ENCODE measurements at places on chromosomes 5 and 9.

- no peak for DNase-seq
Measured at GRCh38 chr5:176730815-176731475, 79.4 kb upstream of the UNC5A start.

DNA sequence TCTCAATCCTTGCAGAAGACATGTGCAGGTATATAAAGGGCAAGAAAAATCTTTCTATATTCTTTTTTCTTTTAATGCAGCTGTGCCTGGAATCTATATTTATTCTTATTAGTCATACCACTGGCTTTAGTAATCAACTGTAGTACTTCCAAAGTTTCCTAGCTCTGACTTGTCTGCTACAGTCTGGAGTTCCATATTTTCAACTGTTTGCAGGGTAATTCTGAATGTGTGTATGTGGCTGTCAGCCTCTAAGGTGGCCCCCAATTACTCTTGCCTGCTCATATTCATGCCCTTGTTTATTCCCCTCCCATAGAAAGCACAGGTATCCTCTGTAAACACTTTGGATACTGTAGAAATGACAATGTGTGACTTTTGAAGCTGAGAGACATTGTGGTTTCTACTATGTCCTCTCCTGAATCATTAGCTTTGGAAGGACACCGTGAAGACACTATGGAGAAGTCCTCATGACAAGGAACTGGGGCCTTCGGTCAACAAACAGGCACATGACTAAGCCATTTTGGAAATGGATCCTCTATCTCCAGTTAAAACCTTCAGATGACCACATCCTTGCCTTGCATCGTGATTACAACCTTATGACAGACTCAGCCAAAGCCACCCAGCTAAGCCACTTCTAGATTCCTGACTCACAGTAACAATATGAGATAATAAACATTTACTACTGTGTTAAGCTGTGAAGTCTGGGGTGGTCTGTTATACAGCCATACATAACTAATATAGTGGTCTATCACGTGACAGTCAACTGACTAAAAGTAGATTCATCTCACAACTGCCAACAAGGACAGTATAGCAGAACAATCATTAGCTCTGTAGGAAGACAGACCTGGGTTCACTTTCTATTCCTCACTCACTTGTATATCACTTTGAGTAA is 49.5 kb upstream of the SUSD1 start:
- peak; percentile 26 for DNase-seq

- no peak for DNase-seq
Measured at GRCh38 chr9:89185980-89186379, 7.4 kb upstream of the SHC3 start.

GRCh38 chr9:36964791-36965190 is 69.3 kb downstream of the PAX5 start:
- no peak for DNase-seq

All from T1000 (cell line).